ENCODE measurements at places on chromosomes 2 and 18.
A peak's percentile ranks its signal among the peaks of the same experiment; 100 is the strongest.

DNA sequence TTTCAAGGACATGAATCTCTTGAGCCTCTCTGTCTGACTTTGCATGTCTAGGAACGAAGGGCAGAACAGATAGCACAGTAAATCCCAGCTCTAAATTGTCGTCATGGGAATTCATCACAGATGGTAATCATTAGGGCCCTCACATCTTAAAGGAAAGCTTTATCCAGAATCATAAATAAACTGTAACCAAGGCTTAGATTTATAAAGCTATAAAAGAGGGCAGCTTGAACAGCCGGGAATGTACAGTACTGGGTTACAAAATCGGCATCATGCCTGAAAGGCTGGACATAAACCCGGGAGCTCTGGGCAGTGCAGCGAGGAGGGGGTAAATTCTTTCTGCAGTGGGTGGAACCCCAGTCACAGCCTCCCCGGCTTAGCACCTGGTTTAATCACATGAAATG, 144.4 kb downstream of the GFPT1 start:
- no peak for DNase-seq
- H3K4me3 ChIP-seq: no peak overlapping the region
- H3K36me3 ChIP-seq: no peaks in the 10 kb centered on the region
- no peak overlapping the region for H3K27ac ChIP-seq
- no peaks in the 10 kb centered on the region for H3K4me1 ChIP-seq

DNA sequence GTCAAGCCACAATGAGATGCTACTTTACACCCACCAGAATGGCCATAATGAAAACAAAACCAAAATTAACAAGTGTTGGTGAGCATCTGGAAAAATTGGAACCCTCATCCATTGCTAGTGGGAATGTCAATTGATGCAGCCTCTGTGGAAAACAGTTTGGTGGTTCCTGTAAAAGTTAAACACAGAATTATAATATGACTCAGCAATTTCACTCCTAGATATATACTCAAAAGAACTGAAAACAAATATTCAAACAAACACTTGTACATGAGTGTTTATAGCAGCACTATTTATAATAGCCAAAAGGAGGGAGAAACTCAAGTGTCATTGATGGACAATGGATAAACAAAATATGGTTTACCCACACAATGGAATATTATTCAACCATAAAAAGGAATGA, 43.0 kb downstream of the INO80C start:
- H3K27me3 ChIP-seq: no peaks in the 10 kb centered on the region
- H3K4me3 ChIP-seq: no peak overlapping the region
- H3K4me1 ChIP-seq: no peaks in the 10 kb centered on the region
- no peak for DNase-seq
- no peaks in the 10 kb centered on the region for H3K36me3 ChIP-seq
- H3K27ac ChIP-seq: no peak overlapping the region

- no peak for DNase-seq
- no peaks in the 10 kb centered on the region for H3K36me3 ChIP-seq
- no peak overlapping the region for H3K4me3 ChIP-seq
- H3K27ac ChIP-seq: no peak overlapping the region
Observed at GRCh38 chr2:19611491-19612332, 253.3 kb upstream of the OSR1 start.

GRCh38 chr2:189347540-189347939, 93.7 kb upstream of the WDR75 start:
- no peak overlapping the region for H3K27ac ChIP-seq
- DNase-seq: no peak
- H3K27me3 ChIP-seq: no peaks in the 10 kb centered on the region

DNA sequence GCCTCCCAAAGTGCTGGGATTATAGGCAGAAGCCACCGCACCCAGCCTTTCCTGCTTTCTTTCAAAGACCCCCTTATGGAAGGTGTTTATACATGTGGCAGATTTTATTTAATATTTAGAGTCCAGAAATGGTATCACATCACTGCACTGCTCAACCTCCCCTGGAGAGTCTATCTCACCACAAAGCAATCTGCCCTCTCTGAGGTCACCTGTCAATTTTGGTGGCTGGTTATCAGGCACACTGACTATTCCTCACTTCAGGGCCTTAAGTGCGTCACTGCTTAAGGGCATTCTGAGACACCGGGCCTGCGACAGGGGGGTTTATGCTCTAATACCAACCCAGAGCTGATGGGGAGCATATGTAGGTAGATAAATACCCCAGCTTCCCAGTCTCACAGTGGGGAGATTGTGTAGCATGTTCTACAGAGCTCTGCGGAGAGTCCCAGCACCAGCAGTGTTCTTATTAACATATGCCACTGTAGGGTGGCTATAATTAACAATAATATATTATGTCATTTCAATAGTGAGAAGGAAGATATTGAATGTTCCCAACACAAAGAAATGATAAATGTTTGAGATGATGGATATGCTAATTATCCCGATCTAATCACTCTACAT, 42.7 kb upstream of the ZDBF2 start:
- H3K4me3 ChIP-seq: no peak overlapping the region
- no peaks in the 10 kb centered on the region for H3K36me3 ChIP-seq
- H3K27ac ChIP-seq: no peak overlapping the region
- no peaks in the 10 kb centered on the region for H3K4me1 ChIP-seq
- no peak for DNase-seq

- no peaks in the 10 kb centered on the region for H3K36me3 ChIP-seq
- no peak overlapping the region for H3K4me3 ChIP-seq
- no peaks in the 10 kb centered on the region for H3K27me3 ChIP-seq
- DNase-seq: peak; percentile 52
Observed at GRCh38 chr18:48781163-48781987, 169.4 kb downstream of the SMAD7 start.

DNA sequence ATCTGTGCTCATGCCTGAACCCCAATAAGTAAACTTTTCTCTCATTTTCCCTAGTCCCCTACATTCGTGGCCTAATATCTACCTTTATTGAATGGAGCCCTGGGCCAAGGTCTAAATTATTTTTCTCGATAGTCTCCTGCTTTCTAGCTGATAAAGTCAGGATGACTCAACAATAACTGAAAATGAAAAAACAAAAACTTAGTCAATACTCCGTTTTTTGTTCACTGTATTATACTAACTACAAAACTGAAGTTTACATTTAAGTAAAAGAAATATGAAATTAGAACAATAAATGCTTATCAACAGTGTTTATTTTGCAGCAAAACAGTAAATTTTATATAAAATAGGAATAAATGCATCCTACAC, 32.2 kb downstream of the AOX1 start:
- H3K4me1 ChIP-seq: no peaks in the 10 kb centered on the region
- no peak overlapping the region for H3K27ac ChIP-seq
- H3K27me3 ChIP-seq: no peaks in the 10 kb centered on the region

DNA sequence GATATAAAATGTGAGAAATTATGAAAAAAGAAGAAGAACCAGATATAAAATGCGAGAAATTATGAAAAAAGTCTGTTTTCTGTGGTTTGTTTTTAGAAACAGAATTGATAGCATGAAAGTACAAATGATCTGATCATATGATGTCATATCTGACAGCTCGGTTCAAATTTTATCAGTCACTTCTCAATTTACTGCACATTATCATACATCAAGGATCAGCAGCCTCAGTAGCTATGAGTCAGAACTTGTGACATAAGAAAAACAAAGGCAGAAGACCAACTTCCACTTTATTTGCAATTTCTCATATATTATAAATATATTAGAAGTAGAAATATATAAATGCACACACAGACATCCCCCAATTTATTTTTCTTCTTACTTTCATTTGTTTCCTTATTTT, 634.0 kb downstream of the LRP1B start:
- no peaks in the 10 kb centered on the region for H3K36me3 ChIP-seq
- DNase-seq: no peak
- H3K27ac ChIP-seq: no peak overlapping the region
- no peak overlapping the region for H3K4me3 ChIP-seq

GRCh38 chr18:26566874-26567555, 18.7 kb upstream of the KCTD1 start:
- no peaks in the 10 kb centered on the region for H3K36me3 ChIP-seq
- H3K4me3 ChIP-seq: no peak overlapping the region
- no peaks in the 10 kb centered on the region for H3K27me3 ChIP-seq
- no peaks in the 10 kb centered on the region for H3K4me1 ChIP-seq
- no peak for DNase-seq

DNA sequence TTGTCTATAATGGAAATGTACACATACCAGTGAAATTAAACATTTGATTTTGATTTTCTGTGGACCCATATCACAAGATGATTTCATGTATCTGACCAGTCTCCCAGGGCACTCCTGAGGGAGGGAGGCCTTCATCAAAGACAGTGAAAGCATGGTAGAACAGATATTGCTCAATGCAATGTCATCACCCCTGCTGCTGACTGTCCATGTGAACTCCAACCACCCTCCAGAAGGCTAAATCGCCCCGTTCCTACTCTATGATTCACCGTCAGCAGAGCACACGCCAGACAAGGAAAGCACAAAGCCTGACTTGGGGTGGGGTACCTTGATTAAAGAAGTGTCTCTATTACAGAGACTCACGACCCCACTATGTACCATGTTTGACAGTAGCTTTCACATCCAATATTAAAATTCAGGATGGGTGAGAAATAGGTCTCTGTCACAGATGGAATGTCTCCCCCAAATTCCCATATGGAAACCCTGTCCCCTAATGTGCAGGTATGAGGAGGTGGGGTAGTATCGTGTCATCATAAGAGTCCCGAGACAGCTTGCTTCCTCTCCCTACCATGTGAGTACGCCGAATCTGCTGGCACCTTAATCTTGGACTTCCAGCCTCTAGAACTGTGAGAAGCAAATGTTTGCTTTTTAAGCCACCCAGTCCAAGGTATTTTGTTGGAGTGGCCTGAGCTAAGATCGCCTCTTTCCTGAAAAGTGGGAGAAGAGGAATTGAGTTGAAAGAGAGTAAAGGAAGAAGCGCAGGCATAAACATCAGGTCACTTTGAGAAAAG, 42.4 kb downstream of the CYB5A start:
- H3K27ac ChIP-seq: peak overlapping the region; percentile 53
- peaks cover 36% of the 10 kb centered on the region for H3K4me1 ChIP-seq
- no peak overlapping the region for H3K4me3 ChIP-seq
- DNase-seq: no peak
